H9 (cell line): ENCODE measurements at places on chromosomes 4 and X. TPM values are rescaled to one million over a fixed set of nuclear protein-coding genes. Genes with fewer than 3 reads are reported as not detected.

GRCh38 chr4:8534129-8534528 lies 46.1 kb upstream of the GPR78 start:
- DNase-seq = peak; percentile 83

Gene TDO2
- total RNA-seq = not detected in 2 replicates

Gene SMS
- 411 and 415 TPM in 2 replicates for total RNA-seq

Gene PAGE2B
- not detected in 2 replicates for total RNA-seq

DNA sequence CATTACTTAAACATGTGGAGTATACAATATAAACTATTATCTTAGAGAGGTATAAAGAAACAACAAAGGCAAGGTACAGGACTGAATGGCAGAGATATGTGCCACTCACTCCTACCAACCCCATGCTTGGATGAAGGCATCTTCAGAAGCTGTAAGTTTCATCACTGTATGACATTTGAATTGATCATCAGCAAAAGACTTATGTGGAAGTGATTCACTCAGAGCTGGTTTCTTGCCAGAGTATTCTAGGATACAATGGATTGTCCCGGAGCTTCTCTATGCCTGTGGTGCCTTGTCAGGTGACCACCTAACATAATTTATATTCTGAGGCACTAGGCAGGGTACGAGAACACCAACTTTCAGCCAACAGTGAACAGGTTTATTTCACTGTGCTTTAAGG lies 392.2 kb downstream of the PPP1R2C start:
- no peak for DNase-seq
